ENCODE measurements at places on chromosomes 4 and X. TPM values are rescaled to one million over a fixed set of nuclear protein-coding genes. Genes with fewer than 3 reads are reported as not detected.

FAM13A gene
- not detected for total RNA-seq

LDB2 gene
- not detected for total RNA-seq

GALNT7 gene
- total RNA-seq, result 33.4 TPM

ZNF711 gene
- 12.3 TPM for total RNA-seq

SOX3 gene
- total RNA-seq, result not detected

DNA sequence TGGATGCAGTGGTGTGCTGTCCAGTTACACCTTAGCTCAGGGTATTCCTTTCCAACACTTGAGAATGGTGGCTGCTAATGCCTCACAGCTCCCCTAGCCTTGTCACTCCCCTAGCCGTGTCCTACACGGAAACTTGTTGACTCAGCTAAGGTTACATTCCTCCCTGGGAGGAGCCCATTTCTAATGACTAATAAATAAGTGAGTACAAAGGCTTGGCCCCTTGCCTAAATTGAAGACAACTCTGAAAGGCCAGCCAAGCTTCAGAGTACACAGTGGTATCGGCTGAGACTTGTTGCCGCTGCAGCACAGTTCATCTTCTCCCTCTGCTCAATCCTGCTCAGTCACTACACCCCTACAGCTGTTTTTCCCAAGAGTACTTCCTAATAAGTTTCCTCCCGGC lies 21.2 kb upstream of the SLC25A31 start:
- DNase-seq, result no peak

DNA sequence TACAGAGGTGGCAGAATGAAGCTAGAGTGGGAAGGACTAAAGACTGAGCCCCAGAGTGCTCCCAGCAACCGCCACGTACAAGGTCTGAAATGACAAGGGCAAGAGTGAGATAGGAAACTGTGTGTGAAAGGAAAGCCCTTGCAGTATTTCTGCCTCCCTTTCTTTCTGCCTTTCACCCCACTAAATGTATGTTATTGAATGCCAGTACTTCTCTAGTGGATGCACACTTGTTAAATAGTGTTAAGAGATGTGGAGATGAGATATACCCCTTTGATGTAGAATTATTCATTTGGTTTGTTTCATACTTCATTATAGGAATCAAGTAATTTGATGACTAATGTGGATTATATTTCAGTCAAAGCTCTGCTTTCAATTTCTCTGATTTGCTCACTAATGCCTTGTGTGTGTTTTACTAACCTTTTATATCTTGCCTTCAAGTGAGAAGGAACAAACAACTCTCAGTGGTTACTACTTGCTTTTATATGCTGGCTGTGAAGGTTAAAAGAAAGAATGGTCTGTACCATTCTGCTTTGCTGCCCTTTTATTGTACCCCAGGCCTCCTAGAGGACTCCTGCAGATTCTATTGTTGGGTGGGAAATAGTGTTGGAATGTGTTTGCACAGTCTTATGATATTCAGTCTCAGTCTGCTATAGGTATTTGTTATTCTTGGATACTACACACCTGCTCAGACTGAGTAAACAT lies 8.0 kb upstream of the ANXA3 start:
- no peak for DNase-seq

- no peak for DNase-seq
Measured at GRCh38 chr4:65510976-65511375, 159.3 kb downstream of the EPHA5 start.

DNA sequence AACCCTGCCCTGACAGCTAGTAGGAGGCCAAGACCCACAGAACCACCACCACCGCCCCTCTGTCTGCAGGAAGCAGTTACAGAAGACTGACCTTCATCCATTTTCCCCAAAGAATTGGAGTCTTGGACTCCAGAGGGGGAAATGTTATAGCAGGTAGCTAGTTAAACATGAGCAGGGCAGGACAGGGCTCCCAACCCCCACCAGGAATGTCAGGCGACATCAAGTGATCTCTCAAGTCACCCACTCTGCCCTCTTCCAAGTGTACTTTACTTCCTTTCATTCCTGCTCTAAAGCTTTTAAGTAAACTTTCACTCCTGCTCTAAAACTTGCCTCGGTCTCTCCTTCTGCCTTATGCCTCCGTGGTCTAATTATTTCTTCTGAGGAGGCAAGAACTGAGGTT lies 17.1 kb upstream of the AADAT start:
- DNase-seq, result no peak

DNA sequence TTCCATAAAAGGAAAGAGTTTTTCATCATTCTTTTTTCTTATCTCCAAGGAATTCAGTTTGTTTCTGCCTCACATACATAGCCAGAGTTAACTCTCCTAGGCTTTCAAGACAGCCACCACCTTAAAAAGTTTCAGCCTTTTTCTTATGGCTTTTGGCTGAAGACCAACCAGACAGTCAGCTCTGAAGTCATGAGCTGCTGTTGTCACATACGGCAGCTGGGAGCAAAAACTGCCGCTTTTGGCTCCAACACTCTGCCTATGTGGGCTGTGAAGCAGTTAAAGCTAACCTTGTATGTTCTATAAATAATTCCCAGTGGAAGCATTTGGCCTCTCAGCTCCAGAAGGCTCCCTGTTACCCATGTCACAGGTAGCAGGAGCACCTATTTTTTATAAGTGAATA lies 104.1 kb downstream of the KLHL4 start:
- no peak for DNase-seq

DNA sequence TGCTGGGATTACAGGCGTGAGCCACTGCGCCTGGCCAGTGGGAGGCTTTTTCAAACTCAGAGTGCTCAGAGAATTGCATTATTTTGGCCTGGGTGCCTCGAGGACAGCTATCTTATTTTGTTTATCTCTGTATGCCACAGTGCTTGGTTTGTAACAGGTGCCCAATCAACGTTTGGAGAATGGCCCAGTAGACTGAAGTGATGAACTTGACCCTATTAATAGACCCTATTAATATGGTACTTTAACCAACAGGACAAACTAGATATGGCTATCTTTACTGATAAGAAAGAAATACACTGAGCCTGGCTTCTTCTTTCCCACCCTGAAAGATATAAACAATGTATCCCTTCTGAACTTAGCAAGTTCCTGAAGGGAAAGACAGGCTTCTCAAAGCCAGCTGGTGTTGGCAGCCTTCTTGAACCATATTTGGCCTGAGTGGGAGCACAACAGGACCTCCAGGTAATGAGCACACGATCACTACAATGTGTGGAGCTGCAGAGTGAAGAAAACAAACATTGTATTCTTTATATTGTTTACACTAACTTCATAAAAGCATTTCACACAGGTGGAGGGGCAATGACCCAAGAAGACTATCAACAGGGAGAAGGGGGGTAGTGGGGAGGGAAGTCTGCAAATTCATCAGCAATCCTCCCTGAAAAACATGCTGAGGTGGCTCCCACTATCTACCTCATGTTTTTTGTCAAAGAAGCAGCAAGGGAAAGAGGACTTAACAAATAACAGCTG lies 41.7 kb downstream of the PRPS1 start:
- no peak for DNase-seq

- DNase-seq, result no peak
Measured at GRCh38 chr4:55729351-55730279, 90.0 kb upstream of the EXOC1L start.

- no peak for DNase-seq
Measured at GRCh38 chr4:129046055-129046959, 47.0 kb downstream of the SCLT1 start.
